Stimulated activated memory B cell treated with anti-CD40 and anti-IgM and Interleukin-4, amounts not matched to agents 10 μg/mL and 1 μg/mL and 100 μg/mL, for 72 hours (primary cell): ENCODE measurements at places on chromosomes 6 and 20.

- ATAC-seq = no peak
These were observed 45.3 kb downstream of the QRSL1 start for GRCh38 chr6:106674541-106675229.

- peak; percentile 85 for ATAC-seq
These were observed 21.1 kb upstream of the SERPINB1 start for GRCh38 chr6:2862712-2863181.

DNA sequence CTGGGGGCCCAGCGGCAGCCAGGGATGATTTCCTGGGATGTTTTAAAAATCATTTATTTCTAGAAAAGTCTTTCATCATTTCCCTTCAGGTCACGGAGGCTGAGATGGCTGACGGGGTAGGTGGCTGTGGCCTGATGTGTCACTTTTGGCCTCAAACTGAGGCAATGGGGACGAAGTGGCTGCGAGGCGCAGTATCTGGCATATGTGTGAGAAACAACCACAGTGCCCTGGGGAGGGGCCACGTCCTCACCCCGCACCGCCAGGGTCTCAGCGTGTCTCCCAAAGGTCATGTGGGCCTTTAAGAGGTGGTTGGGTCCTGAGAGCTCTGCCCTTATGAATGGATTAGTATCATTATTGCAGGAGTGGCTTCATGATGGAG, 120.0 kb downstream of the CEBPB start:
- no peak for ATAC-seq

DNA sequence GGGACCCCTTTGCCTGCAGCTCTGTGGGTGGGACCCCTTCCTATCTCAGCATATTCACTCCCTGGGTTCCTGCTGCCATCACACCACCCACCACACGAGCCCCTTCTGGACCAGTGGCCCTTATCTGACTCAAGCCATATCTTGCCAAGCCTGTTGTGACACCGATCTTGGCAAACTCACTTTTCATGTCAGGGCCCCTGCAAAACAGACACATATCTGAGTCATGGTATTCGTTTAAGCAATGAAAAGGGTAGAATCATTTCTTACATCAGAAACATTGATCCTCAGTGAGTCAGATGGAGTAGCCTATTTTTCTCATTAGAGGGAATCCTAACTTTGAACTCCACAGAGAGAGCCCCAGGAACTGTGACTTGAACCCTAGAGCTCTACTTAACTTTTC, 10.6 kb downstream of the RAET1E start:
- no peak for ATAC-seq

DNA sequence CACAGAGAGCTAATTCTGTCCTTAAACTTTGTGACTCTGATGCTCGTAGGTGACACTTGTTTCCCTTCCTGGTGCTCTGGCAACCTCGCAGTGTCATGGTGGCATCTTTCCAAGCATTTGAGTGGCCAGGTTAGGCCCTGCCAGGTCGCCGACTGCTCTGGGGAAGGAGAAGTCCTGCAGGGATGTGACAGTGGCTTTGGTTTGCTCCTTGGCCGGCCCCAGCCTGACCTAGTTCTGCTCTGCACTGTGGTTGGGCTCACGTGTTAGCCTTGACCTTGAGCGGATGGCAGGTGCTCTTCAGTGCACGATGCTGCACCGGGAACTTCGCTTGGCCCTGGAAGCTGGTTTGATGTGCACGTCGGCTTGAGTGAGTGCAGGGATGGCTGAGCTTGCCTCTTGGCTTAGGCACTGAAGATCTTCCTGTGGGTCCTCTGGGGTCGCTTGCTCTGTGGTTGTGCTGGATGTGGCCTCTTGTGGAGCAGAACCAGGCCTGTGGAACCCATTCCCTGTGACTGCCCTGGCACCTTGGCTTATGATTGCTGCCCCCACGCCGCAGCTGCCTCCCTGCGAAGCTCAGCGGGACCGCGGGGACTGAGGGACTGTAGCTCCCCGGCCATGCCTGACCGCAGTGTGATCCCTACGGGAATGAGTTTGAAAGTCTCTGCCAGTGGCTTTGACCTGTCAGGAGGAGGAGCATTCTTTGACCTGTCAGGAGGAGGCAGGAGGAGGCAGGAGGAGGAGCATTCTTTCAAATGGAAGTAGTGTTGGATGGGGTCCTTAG, 8.7 kb downstream of the OSBPL2 start:
- ATAC-seq = no peak

DNA sequence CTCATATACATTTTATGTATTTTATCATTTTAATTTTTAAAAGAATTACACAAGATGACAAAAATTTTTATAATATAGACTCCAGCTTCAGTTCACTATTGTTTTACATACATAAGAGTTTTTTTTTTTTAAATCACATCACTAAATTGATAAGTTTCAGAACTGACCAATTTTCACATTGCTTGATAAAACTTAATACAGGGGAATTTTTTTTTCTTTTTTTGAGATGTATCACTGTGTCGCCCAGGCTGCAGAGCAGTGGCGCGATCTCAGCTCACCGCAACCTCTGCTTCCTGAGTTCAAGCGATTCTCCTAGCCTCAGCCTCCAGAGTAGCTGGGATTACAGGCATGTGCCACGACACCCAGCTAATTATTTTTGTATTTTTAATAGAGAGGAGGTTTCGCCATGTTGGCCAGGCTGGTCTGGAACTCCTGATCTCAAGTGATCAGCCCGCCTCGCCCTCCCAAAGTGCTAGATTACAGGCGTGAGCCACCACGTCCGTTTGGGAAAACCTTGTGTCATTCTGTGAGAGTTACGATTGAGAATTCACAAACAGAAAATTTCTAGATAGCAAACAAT, 36.6 kb upstream of the BTN3A2 start:
- ATAC-seq = no peak

DNA sequence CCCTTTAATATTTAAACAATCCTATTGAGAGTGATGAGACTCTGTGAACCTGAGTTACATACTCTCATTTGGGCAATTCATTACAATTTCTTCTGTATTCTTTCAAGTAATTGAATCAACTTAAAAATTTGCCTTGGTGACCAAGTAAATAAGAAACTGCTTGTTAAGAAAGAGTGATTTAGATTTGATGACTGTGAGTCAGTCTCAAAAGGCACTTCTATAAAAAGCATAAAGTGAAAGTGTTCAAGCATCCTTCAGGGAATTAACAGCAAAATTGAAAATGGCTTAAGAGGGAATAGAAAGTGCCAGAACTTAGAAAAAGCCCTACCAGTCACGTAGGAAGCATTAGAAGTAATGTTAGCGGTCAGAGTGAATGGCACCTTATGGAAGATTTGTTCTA, 654.7 kb downstream of the EPM2A start:
- ATAC-seq = no peak

DNA sequence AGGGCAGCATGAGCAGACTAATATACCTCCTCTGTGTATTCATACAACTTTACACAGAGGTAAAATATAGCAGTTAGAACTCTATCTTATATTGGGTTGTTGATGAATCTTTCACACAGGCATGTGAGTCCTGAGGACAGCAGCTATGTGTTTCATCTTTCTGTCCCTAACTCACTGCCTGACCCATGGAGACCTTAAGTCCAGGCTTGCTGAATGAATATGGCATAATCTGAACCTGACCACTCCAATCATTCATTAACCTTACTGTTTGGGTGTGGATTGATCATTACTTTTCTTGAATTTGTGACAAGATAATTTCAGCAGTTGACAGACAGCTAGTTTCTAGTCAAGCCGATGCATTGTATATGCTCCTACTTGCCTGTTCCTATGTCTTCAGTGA, 27.3 kb upstream of the TSPYL1 start:
- no peak for ATAC-seq

DNA sequence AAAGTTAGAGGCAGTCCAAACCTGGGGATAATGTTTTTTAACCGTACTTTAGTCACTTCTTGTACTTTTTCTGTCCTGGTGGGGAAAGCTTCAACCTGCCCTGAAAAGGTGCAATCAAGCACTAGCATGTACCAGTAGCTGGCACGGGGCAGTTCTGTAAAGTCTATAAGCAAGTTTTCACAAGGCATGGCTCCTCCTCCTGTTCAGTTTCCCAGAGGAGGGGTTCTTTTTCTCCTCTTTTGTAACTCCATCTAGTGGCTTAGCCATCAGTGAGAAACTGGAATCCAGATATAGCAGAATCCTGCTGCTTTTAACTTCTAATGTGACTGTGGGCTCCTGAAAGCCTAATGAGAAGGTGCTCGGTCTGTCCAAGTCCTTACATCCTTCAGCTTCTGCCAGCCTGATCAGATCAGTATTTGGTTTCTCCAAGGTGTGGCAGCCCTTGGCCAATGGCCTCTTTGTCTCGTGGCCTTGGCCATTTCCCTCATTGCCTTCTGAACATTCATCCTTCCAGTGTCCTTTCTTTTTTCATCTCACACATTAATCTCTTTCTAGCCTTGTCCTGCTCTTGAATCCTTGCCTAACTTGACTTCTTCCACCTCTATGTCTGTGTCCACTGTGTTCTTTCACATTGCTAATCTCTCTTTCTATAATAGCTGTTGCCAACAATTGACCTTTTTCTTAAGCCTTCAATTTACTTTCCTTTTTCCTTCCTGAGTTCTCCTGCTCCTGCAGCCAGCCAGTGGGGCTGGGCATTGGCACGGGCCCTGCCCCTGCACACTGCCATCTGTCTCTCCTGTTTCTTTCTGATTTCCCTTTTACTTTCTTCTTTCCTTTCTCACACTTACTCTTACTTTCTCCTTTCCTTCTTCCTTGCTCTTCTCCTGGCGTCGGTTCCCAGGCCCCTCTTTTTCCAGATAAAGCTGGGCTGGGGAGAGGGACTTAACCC, 222.0 kb upstream of the SYNCRIP start:
- ATAC-seq = no peak

- ATAC-seq = no peak
These were observed 265.4 kb upstream of the CDH4 start for GRCh38 chr20:60986506-60987156.

- ATAC-seq = no peak
These were observed 71.1 kb downstream of the TASP1 start for GRCh38 chr20:13567663-13568062.

- no peak for ATAC-seq
These were observed 920 bp downstream of the ZBTB12 start for GRCh38 chr6:31900917-31901414.

- no peak for ATAC-seq
These were observed 5.9 kb downstream of the CASS4 start for GRCh38 chr20:56417911-56418310.

GRCh38 chr6:131854803-131855202, 47.0 kb downstream of the ENPP1 start:
- ATAC-seq = no peak

DNA sequence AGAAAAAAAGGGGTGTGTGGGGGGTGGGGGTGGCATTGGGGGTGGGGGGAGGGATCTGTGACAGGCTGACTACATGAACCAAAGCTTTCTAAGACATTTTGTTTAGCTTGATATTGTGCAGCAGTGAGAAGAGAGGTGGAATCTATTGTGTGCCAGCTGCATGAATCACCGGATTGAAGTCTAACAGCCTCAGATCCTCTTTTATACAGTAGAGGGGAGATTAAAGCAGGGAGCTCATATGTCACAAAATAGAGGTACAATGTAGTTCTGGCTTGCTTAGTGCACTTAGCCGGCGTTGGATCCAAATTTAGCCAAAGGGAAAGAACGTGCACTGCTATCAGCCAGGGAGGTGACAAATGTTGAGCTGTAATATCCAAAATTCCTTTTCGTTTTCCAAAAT, 404.2 kb upstream of the CITED2 start:
- no peak for ATAC-seq

GRCh38 chr20:17530716-17531664, at the start of gene BFSP1:
Gene BFSP1 (minus strand): TSS chr20:17531379. CDS start chr20:17531329, 50 bp downstream.
- ATAC-seq = peak; percentile 57

- ATAC-seq = no peak
These were observed 7.3 kb downstream of the TPMT start for GRCh38 chr6:18147616-18148015.

DNA sequence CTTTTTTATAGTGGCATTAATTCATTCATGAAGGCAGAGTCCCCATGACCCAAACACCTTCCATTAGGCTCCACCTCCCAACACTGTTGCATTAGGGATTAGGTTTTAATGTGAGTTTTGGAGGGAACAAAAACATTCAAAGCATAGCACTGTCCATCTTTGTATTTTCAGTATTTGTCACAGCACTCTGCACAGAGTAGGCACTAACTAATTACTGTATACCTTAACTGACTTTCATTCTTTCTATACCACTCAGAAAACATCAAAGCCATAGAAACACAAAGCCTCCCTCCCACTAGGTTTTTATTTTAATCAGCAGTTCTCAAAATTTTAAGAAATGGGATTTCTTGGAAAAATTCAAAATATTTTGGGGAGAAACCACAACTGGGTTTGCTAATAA, 21.8 kb upstream of the AHI1 start:
- ATAC-seq = no peak

GRCh38 chr6:41286544-41287346, at the start of gene TREM1:
Gene TREM1 (minus strand): TSS chr6:41286682. CDS start chr6:41286655, 27 bp downstream.
- no peak for ATAC-seq

GRCh38 chr20:3869839-3870634, 19.1 kb upstream of the PANK2 start:
- ATAC-seq = no peak

DNA sequence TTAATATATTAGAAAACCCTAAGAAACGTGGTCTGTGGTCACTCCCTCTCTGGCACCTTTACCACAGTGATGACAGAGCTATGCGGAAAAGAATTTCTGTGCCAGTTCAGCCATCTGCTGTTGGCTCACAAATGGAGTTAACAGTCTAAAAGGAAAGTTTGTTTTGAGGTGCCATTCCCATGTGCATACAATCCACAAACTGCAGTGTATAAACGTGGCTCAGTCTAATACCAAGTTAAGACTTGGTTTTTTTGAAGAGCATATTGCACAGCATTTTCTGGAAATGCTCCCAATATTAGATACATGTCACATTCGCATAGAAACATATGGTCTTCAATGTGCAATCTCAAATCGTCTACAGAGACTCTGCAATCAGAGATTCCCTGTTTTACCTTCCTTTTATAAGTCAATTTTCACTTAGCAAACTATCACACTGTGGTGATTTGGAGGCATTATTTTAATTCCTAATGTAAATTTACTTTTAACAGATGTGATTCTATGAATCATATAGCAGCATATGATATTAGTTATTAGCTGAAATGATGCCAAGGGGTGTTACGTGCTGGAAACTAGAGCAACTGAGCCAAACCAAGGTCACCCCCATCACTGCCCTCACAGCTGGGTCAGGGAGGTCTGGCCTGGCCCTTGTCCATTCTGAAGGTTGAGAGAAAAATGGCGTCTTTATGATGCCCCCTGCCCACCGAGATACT, 383.5 kb downstream of the PRKN start:
- ATAC-seq = no peak

DNA sequence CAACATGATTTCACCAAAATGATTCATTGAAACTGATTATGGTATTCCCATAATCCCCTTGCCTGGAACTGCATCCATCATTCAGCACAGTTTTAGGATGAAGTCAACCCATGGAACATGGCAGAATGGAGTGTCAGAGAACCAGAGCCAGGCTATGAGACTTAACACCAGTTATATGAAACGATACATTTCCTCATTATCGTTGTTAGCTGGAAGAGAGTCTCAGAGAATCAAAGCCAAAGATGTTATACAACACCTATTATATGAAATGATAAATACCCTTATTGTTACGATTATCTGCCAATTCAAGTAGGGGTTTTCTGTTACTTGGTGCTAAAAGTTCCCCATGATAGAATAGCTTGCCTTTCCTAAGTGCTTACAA, 131.2 kb downstream of the BCAS1 start:
- no peak for ATAC-seq

GRCh38 chr20:58888521-58889333, 36.2 kb downstream of the GNAS start:
- ATAC-seq = peak; percentile 71

- no peak for ATAC-seq
These were observed 142.6 kb downstream of the MRPL14 start for GRCh38 chr6:43984442-43985321.
